Activated CD4-positive, alpha-beta T cell treated with anti-CD3 and anti-CD28 coated beads for 1 hour (primary cell): ENCODE measurements at places on chromosomes 3 and 15.

DNA sequence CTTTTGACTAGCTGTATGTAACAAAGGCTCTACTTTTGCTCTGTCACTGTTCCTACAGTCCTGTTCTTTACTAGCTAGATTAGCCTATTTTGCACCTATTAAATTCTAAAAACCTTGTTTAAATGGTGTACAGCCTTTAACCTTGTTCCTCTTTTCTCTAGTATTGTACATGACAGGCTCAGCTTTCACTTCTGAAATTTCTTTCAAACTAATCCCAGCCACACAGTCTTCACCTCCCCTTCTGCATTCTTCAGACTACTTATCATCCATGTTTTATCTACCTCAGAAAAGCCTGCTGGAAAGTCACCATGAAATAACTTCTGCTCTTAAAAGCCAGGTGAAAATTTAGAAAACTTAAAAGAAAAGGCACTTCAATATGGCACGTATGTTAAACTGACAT is 122.4 kb downstream of the NECTIN3 start:
- DNase-seq: no peak

GRCh38 chr3:69784954-69785514 is 45.8 kb downstream of the MITF start:
- no peak for DNase-seq

- DNase-seq: no peak
These were observed 370.1 kb downstream of the LPP start for GRCh38 chr3:188524052-188524451.

- no peak for DNase-seq
These were observed 60.2 kb downstream of the TMEM39A start for GRCh38 chr3:119403201-119403600.

DNA sequence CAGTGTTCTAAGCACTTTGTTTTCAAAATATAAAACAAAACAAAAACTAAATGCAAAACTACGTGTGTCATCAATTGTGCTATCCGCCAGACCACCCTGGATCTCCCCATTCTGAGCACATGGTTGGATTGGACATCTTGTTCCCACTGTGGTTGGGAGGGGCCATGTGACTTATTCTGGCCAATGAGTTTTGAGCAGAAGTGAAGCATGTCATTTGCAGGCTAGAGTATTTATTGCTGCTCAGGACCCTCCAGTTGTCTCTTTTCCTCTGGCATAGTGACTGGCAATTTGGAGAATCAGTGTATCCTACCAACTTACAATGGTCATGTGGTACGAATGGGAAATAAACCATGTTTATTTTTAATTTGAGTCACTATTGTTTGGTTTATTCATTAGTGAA is 70.2 kb upstream of the ST8SIA2 start:
- no peak for DNase-seq

DNA sequence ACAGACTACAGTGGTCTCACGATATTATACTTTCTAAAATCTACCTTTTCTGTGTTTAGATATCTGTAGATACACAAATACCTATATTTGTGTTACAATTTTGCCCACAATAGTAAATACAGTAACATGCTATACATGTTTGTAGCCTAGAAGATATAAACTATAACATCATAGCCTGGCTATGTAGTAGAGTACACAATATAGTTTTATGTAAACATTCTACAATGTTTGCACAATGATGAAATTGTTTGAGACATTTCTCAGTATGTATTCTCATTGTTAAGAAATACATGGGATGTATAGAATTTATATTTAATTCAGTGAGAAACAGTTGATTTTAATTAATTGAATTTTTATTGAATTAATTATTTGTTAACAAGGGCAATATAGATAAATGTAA is 1367.0 kb downstream of the OTOL1 start:
- DNase-seq: no peak

- no peak for DNase-seq
These were observed 22.1 kb downstream of the PRICKLE2 start for GRCh38 chr3:64203216-64203615.

GRCh38 chr3:10759495-10759894 is 56.5 kb upstream of the SLC6A11 start:
- no peak for DNase-seq

- no peak for DNase-seq
These were observed 10.3 kb downstream of the CORO2B start for GRCh38 chr15:68589053-68589452.

GRCh38 chr15:70047386-70048197 is 50.1 kb downstream of the TLE3 start:
- DNase-seq: no peak

GRCh38 chr3:154779571-154779970 is 300.5 kb upstream of the MME start:
- DNase-seq: no peak

- no peak for DNase-seq
These were observed 935.0 kb downstream of the FHIT start for GRCh38 chr3:60316121-60316797.

DNA sequence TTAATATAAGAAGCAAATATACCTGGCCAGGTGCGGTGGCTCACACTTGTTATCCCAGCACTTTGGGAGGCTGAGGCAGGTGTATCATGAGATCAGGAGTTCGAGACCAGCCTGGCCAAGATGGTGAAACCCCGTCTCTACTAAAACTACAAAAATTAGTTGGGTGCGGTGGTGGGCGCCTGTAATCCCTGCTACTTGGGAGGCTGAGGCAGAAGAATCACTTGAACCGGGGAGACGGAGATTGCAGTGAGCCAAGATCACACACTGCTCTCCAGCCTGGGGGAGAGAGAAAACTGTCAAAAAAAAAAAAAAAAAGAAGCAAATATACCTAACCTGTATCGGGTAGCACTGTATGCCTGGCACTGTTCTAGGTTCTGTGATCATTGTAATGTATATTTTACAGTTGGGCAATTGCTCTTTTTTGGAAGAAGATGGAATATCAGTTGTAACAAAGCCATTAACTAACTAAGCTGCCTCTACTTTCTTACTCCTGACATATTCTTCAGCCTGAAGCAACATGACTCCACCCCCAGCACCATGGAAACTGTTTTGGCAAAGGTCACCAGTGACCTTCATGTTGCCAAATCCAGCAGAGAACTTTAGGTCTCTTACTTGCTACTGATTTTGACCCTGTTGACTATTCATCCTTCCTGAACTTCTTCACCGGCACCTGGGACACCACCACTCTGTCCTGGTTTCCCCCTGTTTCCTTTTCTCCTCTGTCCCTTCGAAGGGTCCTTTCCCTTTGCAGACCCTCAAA is 203.8 kb downstream of the RPLP1 start:
- no peak for DNase-seq

GRCh38 chr3:39106281-39106811 is 1.1 kb downstream of the GORASP1 start:
- no peak for DNase-seq

DNA sequence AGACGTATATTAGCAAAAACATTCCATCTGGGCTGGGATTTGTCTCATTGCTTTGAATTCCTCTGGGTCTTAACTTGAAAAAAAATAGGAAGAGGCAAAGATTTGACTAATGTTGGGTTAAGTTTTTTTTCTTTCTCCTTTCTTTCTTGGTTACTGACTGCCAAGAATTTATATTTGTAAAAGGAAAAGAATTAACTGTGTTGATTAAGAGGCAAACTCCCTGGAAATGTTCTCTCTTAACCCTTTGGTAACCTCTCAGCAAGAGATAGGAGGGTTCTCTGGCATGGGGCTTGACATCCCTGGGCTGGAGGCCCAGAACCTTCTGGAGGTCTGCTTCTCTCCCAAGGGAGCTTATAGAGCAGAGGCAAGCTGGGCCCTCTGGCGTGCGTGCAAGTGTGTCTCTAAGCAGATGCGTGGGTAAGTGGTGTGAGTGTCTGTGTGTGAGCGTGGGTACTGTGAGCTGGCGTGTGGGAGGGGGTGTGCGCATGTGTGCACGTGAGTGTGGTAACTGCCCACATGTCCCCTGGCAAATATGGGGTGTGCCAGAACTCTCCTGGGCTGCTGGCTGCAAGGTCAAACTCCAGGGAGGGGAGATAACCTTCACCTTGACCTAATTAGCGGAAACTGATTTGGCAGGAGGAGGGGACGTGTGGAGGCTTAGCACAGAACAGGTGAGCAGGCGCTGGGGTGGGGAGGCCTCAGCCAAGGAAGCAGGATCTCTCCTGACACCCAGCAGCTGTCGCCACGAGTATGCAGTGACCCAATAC is 49.4 kb upstream of the MAGEF1 start:
- DNase-seq: no peak

GRCh38 chr3:46925585-46925934 is 48.0 kb downstream of the PTH1R start:
- DNase-seq: no peak

DNA sequence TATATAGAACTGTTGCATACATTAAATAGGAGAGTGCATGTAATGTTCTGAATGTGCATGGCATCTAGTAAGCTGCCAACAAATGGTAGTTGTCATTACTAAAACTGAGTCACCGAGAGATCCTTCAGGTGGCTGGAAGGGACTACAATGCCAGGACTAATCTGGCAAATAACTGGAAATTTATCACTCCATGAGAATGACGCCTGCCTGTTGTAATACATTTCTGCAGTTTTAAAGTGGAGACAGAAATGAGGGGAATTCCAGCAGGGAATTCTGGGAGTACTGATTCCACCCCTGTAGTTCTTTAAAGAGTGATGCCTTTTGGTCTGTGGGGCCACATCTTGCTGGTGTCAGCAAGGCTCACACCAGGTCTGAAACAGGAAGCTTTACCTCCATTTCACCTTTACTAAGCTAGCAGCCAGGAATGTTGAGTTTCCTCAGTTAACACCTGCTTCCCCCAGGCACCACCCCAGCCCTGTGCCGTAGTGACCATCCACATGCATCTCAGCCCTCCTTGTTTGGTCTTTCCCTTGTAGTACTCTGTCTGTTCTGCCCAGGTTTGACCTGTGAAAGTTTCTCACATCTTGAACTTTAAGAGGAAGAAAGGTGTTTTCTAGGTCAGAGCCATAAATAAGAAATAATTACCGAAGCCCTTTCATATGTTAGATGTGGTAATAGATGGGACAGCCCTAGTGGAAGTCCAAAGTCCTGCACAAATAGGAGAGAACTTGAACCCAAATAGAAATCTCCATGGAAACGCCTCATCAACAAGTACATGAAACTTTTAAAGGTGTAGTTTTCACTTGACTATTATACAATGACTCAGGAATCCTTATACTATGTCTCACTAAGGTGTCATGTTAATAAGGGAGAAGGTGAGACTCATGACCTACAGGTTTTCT is 56.7 kb upstream of the LMOD3 start:
- no peak for DNase-seq

- no peak for DNase-seq
These were observed 396.1 kb downstream of the VGLL3 start for GRCh38 chr3:86594838-86595237.

- DNase-seq: no peak
These were observed 315.3 kb upstream of the UBE2E2 start for GRCh38 chr3:22887664-22888291.

DNA sequence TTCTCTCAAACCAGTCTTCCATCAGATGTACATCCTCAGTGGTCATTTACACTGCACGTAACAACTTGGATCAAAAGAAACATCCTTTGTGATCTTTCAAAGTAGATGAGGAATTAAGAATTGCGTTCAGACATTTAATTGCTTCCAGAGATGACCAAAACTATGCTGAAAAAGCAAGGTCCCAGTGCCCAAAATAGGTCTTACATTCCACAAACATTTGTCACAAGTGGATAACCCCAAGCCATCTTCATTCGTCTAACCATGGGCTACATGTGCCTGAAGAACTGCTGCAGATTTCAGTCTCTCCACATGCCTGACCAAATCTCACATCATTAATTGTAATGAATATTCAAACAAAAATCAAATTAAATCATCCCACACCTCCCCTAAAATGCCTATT is 273.6 kb downstream of the SHOX2 start:
- DNase-seq: no peak

DNA sequence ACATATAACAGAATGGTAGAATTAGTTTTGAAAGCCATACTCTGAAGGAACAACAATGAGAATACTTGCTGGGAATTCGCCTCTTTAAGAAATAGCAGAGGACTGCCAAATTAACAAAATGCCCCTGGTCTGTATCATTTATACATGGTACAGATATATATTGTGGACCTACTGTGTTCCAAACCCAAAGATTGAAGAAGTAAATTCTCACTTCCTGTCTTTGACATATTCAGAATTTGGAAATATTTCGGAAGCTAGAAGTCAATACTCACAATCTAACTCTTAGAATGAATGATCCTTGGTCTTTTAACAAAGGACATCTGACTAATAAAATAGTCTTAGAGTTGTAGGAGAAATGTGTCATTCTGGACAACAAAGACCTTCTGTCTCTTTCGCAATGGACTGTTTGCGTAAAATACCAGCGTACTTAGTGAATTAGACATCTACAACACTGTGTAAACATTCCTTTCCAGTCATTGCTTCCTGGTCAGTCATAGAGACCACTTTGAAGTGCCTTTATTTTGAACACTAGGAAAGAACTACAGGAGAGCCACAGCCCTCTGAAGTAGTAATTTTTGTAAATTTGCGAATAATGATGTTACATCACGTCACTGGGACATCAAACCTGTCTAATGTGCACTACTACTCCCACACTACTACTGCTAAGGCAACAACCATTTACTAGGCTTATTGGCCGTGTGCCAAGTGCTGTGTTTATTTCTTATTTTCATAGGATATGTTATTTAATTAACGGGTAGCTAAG is 68.0 kb downstream of the CHL1 start:
- no peak for DNase-seq
